ENCODE measurements at places on chromosomes 13 and 19. TPM values are rescaled to one million over a fixed set of nuclear protein-coding genes. Genes with fewer than 3 reads are reported as not detected.

The PCSK4 gene
- total RNA-seq: 2.2 TPM

The SPINT2 gene
- total RNA-seq: 71.3 TPM

The PEAK3 gene
- 0.84 TPM for total RNA-seq

The LPAR6 gene
- total RNA-seq: 29.8 TPM

The TMPRSS9 gene
- total RNA-seq: not detected

The CKM gene
- total RNA-seq: not detected

The ONECUT3 gene
- not detected for total RNA-seq

The JAK3 gene
- total RNA-seq: 184 TPM

The NKPD1 gene
- total RNA-seq: 0.18 TPM

The ZNF296 gene
- 4.1 TPM for total RNA-seq

The ATP5F1D gene
- total RNA-seq: 181 TPM

The ICAM5 gene
- total RNA-seq: 0.70 TPM

Measured in T-helper 2 cell treated with Interferon-gamma antibody and Interleukin-4, amounts not matched to agents 100 ng/mL and 5 ng/mL, for 36 hours (primary cell).